ENCODE measurements at places on chromosomes 12 and 14.

GRCh38 chr12:7868391-7868790 lies 4.3 kb downstream of the SLC2A14 start:
- peaks cover 42% of the 10 kb centered on the region for H3K27me3 ChIP-seq
- no peaks in the 10 kb centered on the region for H3K36me3 ChIP-seq
- H3K4me3 ChIP-seq: no peak overlapping the region

- no peak overlapping the region for H3K27ac ChIP-seq
- H3K27me3 ChIP-seq: peaks cover 16% of the 10 kb centered on the region
- no peak for DNase-seq
- H3K36me3 ChIP-seq: peaks cover 2% of the 10 kb centered on the region
Observed at GRCh38 chr12:10369557-10370415, 20.1 kb downstream of the KLRK1 start.

- H3K36me3 ChIP-seq: no peaks in the 10 kb centered on the region
- H3K4me3 ChIP-seq: no peak overlapping the region
- no peak overlapping the region for H3K27ac ChIP-seq
- DNase-seq: no peak
- no peaks in the 10 kb centered on the region for H3K4me1 ChIP-seq
Observed at GRCh38 chr14:103832046-103832445, 15.3 kb downstream of the PPP1R13B start.

- no peak for DNase-seq
- H3K36me3 ChIP-seq: no peaks in the 10 kb centered on the region
- H3K27ac ChIP-seq: no peak overlapping the region
- H3K27me3 ChIP-seq: peaks cover 5% of the 10 kb centered on the region
- no peak overlapping the region for H3K4me3 ChIP-seq
Observed at GRCh38 chr14:93714605-93715004, 73.7 kb downstream of the PRIMA1 start.

DNA sequence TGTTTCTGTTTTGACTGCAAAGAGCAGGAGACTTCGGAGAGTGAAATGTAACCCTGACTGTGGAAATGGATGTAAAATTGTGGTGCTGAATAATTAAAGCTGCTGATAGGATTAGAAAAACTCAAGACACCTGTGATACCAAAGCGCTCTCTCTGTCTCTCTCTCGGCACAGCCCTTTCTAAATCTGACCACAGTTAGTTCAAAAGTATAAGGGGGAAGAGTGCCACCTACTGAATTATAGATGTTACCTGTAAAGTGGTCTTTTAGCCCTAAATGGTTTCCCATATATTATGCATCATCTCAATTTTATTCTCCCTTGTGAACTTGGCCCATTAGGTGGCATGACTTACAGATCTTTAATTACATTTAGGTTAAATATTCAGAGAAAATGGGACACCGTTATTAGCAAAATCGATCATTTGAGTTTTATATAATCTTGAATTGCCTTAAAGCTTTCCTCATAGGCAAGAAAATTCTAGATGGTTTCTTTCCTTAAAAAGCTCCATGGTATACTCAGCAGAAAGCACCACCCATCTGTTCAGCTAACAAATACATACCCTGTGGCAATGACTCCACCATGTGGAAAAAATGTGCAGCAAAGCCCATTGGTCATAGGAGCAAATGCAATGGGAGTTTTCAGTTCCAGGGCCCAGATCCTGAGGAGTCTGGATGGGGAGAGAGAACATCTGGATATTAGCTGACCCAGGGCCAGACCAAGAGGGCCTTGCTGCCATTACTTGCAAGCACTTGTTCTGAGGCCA lies 18.1 kb downstream of the RFC5 start:
- H3K4me1 ChIP-seq: peaks cover 9% of the 10 kb centered on the region
- no peak overlapping the region for H3K4me3 ChIP-seq
- DNase-seq: no peak
- peak overlapping the region; percentile 21 for H3K27ac ChIP-seq
- no peaks in the 10 kb centered on the region for H3K27me3 ChIP-seq
- peaks cover 59% of the 10 kb centered on the region for H3K36me3 ChIP-seq

DNA sequence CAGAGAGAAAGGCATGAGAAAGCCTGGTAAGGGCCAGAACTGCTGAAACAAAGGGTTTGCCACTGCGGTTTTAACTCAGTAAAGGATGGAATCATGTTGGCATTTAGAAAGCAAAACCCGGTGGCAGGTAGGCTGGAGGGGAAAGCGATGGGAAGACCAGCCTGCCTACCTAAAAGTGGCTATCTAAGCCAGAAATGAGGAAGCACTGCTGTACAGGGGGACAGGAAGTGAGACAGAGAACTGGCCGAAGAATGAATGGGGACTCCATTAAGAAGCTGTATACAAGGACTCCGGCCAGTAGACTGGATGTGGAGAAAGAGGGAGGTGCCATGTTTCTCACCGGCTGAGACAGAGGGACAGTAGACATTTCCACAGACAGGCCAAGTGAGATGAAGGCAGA lies 48.2 kb downstream of the PPM1H start:
- H3K27me3 ChIP-seq: peaks cover 4% of the 10 kb centered on the region
- H3K36me3 ChIP-seq: no peaks in the 10 kb centered on the region
- H3K4me3 ChIP-seq: no peak overlapping the region
- H3K4me1 ChIP-seq: no peaks in the 10 kb centered on the region
- DNase-seq: no peak

DNA sequence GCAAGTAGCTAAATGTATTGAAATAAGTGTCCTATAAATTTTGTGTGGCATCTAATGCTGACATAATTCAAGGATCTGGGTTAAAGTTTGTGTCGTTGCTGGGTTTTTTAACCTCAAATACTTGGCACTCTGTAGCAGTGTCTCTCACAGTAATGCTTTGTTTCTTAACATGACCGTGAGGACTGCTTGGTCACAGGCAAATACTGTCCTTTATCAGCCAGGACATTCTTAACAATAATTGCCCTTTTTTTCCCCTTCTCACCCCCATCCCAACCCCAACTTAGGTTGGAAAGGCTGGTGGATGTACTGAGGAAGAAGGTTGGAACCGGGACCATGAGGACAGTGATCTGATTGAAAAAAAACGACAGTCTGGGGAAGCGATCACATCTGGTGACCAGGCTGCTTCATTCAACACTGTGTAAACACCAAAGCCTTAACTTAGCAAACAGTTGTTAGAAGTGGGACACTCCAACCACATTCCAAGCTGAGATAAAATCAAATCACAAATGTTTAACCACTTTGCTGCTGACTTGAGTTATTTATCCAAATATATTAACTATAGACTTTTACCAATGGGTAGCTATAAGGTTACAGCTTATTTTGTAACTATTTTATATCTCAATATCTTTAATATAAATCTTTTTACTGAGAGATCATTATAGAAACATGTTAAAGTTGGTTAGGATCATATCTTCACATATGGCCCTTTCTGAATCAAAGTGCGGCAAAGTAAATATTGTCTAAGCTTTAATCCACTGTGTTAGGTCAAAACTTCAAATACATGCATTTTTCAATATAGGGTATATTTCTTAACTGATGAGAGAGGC lies 48.2 kb downstream of the FOXA1 start:
- H3K4me1 ChIP-seq: no peaks in the 10 kb centered on the region
- no peak overlapping the region for H3K27ac ChIP-seq
- no peak for DNase-seq
- no peak overlapping the region for H3K4me3 ChIP-seq
- H3K36me3 ChIP-seq: no peaks in the 10 kb centered on the region

- peaks cover 3% of the 10 kb centered on the region for H3K27me3 ChIP-seq
- peak overlapping the region; percentile 100 for H3K4me3 ChIP-seq
- H3K36me3 ChIP-seq: peaks cover 54% of the 10 kb centered on the region
- H3K4me1 ChIP-seq: peaks cover 60% of the 10 kb centered on the region
Observed at GRCh38 chr12:98519257-98519907, 4.0 kb downstream of the TMPO start.

DNA sequence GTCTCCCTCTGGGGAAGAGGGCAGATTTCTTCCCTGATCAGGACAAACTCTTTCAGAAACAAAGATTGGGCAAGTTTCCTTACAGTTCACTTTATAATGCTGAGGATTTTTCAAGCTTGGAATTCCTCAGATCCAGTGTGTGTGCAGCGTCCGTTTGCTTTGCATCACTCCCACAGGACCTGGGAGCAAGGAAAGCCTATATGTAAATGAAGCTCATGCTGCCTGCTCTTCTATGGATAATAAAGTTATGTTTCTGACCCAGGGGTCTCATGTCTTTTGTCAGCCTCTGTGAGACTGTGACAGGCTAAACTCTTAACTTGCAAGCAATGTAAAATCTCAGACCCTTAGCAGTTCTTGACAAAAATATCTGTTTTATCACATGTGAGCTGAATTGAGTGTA lies 41.6 kb downstream of the TRHDE start:
- H3K27ac ChIP-seq: no peak overlapping the region
- DNase-seq: no peak
- no peak overlapping the region for H3K4me3 ChIP-seq

DNA sequence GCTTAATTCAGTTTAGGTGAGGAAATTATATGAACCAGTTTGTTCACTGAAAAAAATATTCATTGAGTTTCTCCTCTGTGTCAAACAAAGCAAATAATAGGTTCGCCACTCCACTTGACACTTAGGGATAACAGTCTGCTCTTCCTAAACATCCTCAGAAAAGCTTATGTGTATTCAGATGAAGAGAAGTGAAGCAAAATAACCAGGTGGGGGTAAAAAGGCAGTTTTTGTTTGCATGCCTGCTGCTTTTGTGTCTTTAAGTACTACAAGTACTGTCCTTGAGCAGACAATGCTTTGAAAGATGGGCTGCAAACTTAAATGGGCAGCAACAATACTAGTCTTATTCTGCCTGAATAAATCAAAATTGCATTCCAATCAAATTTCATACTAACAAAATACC lies 910.7 kb upstream of the MDGA2 start:
- H3K27me3 ChIP-seq: no peaks in the 10 kb centered on the region
- H3K4me3 ChIP-seq: no peak overlapping the region
- no peak overlapping the region for H3K27ac ChIP-seq
- no peaks in the 10 kb centered on the region for H3K4me1 ChIP-seq
- no peaks in the 10 kb centered on the region for H3K36me3 ChIP-seq

DNA sequence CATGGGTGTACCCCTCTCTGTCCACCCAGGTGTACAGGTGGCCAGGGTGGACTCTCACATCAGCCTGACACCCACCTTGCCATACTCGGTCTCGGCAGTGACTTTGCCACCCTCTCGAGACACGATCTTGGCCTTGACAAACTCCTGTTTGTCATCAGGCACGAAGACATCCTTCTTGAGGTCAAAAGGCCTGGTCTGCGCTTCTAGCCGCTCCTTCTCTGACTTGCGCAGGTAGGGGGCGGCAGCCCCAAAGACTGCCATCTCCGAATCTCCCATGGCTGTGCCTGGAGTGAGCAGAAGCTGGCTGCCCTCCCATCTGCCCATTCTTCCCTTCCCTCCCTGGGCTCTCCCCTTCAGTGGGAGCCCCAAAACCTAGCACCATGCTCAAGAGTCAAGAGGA lies 2.0 kb downstream of the MYH7 start:
- H3K4me1 ChIP-seq: no peaks in the 10 kb centered on the region
- DNase-seq: no peak
- no peak overlapping the region for H3K4me3 ChIP-seq
- no peaks in the 10 kb centered on the region for H3K36me3 ChIP-seq

GRCh38 chr14:32720927-32721326 lies 217.8 kb upstream of the NPAS3 start:
- no peaks in the 10 kb centered on the region for H3K4me1 ChIP-seq
- no peak overlapping the region for H3K27ac ChIP-seq
- no peaks in the 10 kb centered on the region for H3K27me3 ChIP-seq

GRCh38 chr14:105251920-105252319 lies 3.6 kb downstream of the BTBD6 start:
- H3K36me3 ChIP-seq: peaks cover 29% of the 10 kb centered on the region
- no peaks in the 10 kb centered on the region for H3K27me3 ChIP-seq
- no peak for DNase-seq
- H3K27ac ChIP-seq: no peak overlapping the region
- no peak overlapping the region for H3K4me3 ChIP-seq
- peaks cover 36% of the 10 kb centered on the region for H3K4me1 ChIP-seq

DNA sequence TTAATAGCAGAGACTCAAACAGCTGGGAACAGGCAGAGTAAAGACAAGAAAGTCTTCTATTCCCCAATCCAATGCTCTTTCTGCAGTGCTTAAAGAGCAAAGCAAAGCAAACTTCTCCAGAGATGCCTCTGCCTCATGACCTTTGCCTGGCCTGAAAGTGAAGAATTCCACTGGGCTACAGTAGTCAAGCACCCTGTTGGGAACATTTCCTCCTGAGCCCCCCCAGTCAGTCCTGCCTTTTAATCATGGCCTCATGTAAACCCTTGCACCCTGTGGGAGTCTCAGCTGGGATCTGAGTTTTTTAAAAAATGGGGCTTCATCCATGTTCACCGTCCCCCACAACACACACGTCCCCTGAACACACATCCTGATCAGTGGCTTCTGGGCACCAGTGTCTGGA lies 62.7 kb upstream of the TSPAN11 start:
- peaks cover 19% of the 10 kb centered on the region for H3K27me3 ChIP-seq
- no peak overlapping the region for H3K27ac ChIP-seq
- H3K4me1 ChIP-seq: no peaks in the 10 kb centered on the region
- no peak for DNase-seq
- no peaks in the 10 kb centered on the region for H3K36me3 ChIP-seq

DNA sequence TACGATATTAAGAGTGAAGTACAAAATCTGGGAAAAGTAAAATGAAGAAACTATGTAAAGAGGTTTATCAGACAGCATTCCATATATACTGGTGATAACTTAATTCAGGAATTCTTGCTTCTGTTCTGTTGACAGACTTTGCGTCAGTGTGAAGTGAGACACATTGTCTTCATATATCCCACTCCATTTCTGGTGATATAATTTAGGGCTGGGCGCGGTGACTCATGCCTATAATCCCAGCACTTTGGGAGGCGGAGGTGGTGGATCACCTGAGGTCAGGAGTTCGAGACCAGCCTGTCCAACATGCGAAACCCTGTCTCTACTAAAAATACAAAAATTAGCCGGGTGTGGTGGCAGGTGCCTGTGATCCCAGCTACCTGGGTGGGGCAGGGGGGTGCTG lies 20.3 kb upstream of the RAD52 start:
- no peaks in the 10 kb centered on the region for H3K4me1 ChIP-seq
- H3K27me3 ChIP-seq: peaks cover 5% of the 10 kb centered on the region
- no peaks in the 10 kb centered on the region for H3K36me3 ChIP-seq
- no peak overlapping the region for H3K27ac ChIP-seq
- no peak overlapping the region for H3K4me3 ChIP-seq

GRCh38 chr12:122927756-122928403 lies 32.0 kb upstream of the VPS37B start:
- no peak overlapping the region for H3K27ac ChIP-seq
- DNase-seq: no peak
- H3K4me3 ChIP-seq: no peak overlapping the region
- peaks cover 15% of the 10 kb centered on the region for H3K27me3 ChIP-seq
- peaks cover 7% of the 10 kb centered on the region for H3K4me1 ChIP-seq

DNA sequence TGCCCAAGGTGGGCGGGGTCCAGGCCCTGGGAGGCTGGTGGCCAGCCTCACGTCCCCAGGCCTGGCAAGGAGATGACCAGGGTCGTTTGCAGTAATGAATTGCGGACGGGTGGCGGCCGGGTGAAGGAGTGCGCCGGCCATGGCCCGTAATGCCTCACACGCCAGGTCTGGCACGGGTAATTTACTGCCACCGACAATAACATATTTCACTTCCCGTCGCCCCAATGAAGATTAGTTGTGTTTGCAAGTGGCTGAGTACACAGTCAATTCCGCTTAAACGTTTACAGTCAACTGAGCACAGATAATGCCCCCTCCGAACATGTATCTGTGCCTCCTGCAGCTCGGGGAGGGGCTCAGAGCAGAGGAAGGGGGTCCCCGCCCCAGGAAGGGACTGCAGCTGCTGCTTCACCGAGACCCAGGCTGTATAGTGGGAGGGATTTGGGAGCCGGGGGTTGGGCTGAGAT lies 48.3 kb downstream of the MVK start:
- H3K27ac ChIP-seq: no peak overlapping the region
- no peaks in the 10 kb centered on the region for H3K4me1 ChIP-seq
- H3K27me3 ChIP-seq: peaks cover 60% of the 10 kb centered on the region
- no peaks in the 10 kb centered on the region for H3K36me3 ChIP-seq
- DNase-seq: no peak
